ENCODE measurements at places on chromosomes 12 and 14.

DNA sequence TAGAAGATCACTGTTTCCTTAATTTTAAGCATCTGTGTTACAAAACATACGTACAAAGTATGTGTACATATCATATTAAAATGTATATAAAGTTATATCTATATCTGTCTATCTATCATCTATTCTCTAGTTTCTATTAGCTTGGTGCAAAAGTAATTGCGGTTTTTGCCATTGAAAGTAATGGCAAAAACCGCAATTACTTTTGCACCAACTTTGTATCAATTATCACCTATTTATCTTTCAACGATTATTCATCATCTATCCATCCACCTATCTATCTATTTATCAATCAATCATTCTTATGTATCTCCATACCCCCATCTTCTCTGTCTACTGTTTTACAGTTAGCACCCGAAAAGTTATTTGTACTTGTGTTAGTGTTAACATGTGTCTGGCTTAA, 447.6 kb downstream of the NRXN3 start:
- DNase-seq = no peak

DNA sequence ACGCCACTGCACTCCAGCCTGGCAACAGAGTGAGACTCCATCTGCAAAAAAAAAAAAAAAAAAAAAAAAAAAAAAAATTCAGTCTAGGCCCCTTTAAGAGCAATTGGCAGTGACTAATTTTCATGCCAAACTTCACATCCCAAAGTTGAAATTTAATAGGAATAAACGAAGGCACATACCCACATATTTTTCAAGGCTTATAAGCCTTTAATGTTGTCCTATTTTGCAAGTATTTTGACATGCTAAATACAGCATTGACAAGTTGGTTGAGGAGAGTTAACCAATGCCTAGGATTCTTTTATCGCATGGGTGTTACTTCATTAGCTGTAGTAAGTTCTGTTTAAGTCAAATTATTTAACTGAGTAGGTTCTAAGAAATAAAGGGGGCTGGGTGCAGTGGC, 23.5 kb upstream of the HIP1R start:
- DNase-seq = no peak

- no peak for DNase-seq
Measured at GRCh38 chr14:72780751-72781150, 113.2 kb downstream of the DPF3 start.

- no peak for DNase-seq
Measured at GRCh38 chr14:46368275-46368674, 283.3 kb downstream of the RPL10L start.

- DNase-seq = no peak
Measured at GRCh38 chr14:84937449-84937848, 592.5 kb upstream of the FLRT2 start.

DNA sequence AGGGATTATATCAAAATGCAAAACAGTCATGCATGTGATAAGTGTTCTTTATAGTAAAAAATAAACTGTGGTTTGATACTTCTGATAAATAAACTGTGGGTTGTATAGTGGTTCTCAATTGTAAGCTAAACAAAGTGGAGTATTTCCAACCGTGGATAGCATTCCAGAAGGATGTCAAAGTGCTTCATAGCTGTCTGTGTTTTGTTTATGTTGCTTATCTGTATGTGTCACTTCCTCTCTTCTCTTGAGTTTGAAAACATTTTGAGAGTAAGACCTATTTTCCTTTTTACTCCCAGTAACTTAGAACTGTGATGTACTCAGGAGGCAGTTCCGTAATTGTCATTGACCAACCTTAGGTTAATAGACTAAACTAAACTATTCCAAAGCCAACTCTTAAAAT, 415.8 kb downstream of the TMTC2 start:
- no peak for DNase-seq

DNA sequence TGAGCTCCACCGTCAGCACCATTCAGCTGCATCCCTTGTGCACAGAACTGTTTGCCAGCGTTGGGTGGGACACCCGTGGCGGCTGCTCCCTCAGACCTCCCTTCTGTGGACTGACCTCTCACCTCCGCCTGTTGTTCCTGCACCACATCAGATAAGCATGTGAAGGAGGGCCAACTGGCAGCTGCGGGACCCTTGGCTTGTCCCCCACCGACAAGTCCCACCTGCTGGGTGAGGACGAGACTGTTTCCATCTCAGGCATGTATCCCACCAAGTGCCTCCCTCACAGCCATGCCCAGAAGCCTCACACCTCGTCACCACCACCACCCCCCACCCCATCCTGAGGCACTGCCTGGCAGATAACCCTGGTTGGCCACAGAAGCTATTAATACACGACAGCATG, 18.6 kb upstream of the TEAD4 start:
- DNase-seq = no peak

GRCh38 chr14:99756796-99757195, 36.4 kb upstream of the EML1 start:
- no peak for DNase-seq

DNA sequence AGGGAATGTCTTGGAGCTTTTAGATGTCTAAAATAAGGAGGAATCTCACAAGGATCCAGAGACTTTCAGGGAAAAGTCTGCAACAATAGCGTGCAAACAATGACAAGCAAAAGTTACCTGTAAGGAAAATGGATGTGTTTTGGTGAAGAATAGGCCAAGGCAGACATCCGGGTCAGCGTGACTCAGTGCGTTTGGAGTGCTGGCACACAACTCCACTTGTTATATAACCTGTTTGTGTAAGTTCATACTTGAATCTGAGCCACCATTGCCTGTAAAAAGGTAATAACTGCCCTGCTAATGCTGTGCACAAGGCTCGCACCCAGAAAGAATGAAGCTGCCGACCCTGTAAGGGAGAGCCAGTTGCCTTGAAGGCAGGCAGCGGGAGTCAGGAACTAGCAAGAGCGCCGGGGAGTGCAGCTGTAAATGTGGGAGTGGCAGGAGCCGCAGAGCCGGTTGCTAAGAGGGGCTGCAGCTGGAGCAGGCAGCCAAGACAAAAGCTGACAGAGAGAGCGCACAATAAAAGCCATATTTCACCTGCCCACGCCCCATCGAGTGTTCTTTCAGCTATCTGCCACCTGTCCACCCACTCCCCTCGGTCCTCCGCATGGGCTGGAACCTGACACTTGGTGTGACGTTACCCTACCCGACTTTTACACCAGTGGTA, 638.5 kb upstream of the MIS18BP1 start:
- peak; percentile 61 for DNase-seq

DNA sequence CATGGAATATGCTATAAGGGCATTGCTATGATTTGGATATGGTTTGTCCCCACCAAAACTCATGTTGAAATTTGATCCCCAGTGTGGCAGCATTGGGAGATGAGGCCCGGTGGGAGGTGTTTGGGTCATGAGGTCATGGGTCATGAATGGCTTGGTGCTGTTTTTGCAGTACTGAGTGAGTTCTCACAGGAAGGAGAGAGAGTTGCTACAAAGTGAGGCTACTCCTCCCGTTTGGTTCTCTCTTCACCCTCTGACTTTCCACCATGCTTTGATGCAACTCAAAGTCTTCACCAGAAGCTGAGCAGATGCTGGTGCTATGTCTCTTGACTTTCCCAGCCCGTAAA, 388.1 kb upstream of the TMPO start:
- no peak for DNase-seq

DNA sequence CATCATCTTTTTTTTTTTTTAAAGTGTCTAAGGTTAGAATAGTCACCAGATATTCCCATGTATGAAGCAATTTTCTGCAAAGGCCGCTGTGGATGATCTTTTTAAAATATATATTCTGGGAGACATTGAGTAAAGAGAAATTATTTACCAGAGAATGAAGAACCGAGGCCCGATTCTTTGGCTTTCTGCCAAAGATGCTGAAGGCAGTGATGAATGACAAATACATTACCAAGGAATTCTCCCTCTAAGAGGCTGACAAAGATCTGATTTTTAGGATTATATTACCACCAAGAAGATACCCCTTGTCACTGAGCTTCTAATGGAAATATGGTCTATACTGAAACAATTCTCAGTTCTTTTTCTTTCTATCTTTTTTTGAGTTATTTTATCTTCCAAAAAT, 336.8 kb downstream of the NAV3 start:
- no peak for DNase-seq

Data from left kidney (tissue), 8 donors.